ENCODE measurements at places on chromosomes 16 and 17. TPM values are rescaled to one million over a fixed set of nuclear protein-coding genes. Genes with fewer than 3 reads are reported as not detected.

The OTOP2 gene
- not detected for total RNA-seq

The HIC1 gene
- total RNA-seq, result 91.3 TPM

The TBC1D28 gene
- not detected for total RNA-seq

The KRTAP9-2 gene
- not detected for total RNA-seq

The PLCG2 gene
- total RNA-seq, result under 0.01 TPM

The RNF227 gene
- 9.0 TPM for total RNA-seq

The CPNE7 gene
- total RNA-seq, result 11.6 TPM

The RHBDF1 gene
- total RNA-seq, result 49.1 TPM

The TMED6 gene
- not detected for total RNA-seq

The SLC22A31 gene
- 1.1 TPM for total RNA-seq

The C16orf74 gene
- total RNA-seq, result 12.2 TPM

The TP53TG3 gene
- total RNA-seq, result not detected

The CDK5R1 gene
- 1.1 TPM for total RNA-seq

The SLFN12 gene
- 15.2 TPM for total RNA-seq

The MGAT5B gene
- total RNA-seq, result 2.7 TPM

The TSPOAP1 gene
- under 0.01 TPM for total RNA-seq

The TBC1D26 gene
- total RNA-seq, result not detected

The TMEM238L gene
- total RNA-seq, result not detected

The LITAFD gene
- total RNA-seq, result not detected

The YBX2 gene
- total RNA-seq, result not detected

The KRTAP9-8 gene
- total RNA-seq, result not detected

The DPEP3 gene
- total RNA-seq, result not detected

The ZP2 gene
- not detected for total RNA-seq
